ENCODE measurements at places on chromosomes 4 and X. TPM values are rescaled to one million over a fixed set of nuclear protein-coding genes. Genes with fewer than 3 reads are reported as not detected.
A peak's percentile ranks its signal among the peaks of the same experiment; 100 is the strongest.

DNA sequence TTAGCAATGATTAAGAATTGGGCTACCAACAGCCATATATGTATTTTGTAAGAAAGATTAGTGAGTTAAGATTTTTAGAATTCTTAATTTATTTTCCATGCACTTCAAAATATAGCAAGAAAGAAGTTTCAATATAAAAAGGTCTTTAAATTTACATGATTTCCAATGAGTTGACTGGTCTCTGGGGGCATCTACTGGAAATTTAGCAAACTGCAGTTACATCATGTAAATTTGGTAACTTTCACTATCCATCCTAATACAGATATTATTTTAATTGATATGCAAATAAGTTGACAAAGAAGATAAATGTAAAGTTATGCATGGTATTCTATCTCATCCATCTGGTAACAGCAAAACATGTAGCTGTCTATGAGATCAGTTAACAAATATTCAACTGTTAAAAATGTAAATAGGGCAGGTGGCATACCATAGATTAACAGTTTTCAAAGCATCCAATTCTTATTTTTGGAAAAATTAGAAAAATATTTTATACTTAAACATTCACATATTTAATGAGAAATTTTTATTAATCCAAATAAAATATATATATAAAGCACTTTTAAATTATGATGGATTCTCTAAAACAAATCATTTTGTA lies 29.1 kb downstream of the TTC29 start:
- peak; percentile 7 for DNase-seq

The IKBKG gene
- 7.7 TPM for total RNA-seq

The TLR6 gene
- 6.1 TPM for total RNA-seq

The ZNF280C gene
- total RNA-seq, result 7.6 TPM

The GAB1 gene
- total RNA-seq, result 73.2 TPM

Measured in spinal cord (tissue), 10 donors.